Myometrial cell (primary cell): ENCODE measurements at places on chromosomes 5 and 9. TPM values are rescaled to one million over a fixed set of nuclear protein-coding genes. Genes with fewer than 3 reads are reported as not detected.

Gene COL5A1
- total RNA-seq = 152 and 212 TPM in 2 replicates

Gene PRDM9
- total RNA-seq = not detected in 2 replicates

Gene KIF4B
- total RNA-seq = under 0.01 TPM in 1 of 2 replicates, not detected in the other

Gene TMEM267
- total RNA-seq = 12.9 and 19.6 TPM in 2 replicates

Gene BAAT
- total RNA-seq = not detected in 2 replicates
